PC-9 (cell line): ENCODE measurements at places on chromosomes 5 and 9. TPM values are rescaled to one million over a fixed set of nuclear protein-coding genes. Genes with fewer than 3 reads are reported as not detected.

The TLN1 gene
- 101 and 114 TPM in 2 replicates for total RNA-seq

The KIAA0825 gene
- total RNA-seq: 0.93 and 1.9 TPM in 2 replicates

GRCh38 chr9:114202849-114203248 is 47.5 kb downstream of the COL27A1 start:
- no peaks in the 10 kb centered on the region for H3K36me3 ChIP-seq
- H3K27ac ChIP-seq: no peak overlapping the region
- H3K4me1 ChIP-seq: no peaks in the 10 kb centered on the region
- peaks cover 6% of the 10 kb centered on the region for H3K27me3 ChIP-seq
- no peak overlapping the region for H3K4me3 ChIP-seq

GRCh38 chr5:37492778-37493555 is 113.8 kb downstream of the WDR70 start:
- no peak overlapping the region for H3K27ac ChIP-seq
- H3K4me1 ChIP-seq: peaks cover 15% of the 10 kb centered on the region
- no peak for DNase-seq
- 0 out of 2 replicates have a peak, but pooled peaks cover 2% of the 10 kb centered on the region for H3K36me3 ChIP-seq

DNA sequence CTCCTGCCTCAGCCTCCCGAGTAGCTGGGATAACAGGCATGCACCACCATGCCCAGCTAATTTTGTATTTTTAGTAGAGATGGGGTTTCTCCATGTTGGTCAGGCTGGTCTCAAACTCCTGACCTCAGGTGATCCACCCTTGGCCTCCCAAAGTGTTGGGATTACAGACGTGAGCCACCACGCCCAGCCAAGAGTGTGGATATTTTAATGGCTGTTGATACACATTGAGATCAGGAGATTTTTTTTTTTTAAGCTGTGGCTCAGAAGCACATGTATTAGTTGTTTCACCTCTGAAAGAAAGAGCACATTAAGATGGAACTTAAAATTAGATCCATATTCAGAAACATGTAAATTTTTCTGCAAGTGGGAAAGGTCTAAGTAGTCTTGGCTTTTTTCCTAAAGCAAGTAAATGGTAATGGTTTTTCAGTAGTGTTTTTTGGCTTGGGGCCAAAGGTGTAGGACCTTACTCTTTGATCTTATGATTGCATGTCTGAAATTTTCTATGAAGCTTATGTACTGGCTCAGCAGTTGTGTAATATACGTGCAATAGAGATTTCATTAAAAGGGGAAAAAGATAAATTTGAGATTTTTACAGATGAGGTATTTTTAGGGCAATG is 9.9 kb downstream of the RBM27 start:
- no peak overlapping the region for H3K4me3 ChIP-seq
- H3K36me3 ChIP-seq: no peaks in the 10 kb centered on the region
- no peak for DNase-seq
- no peaks in the 10 kb centered on the region for H3K4me1 ChIP-seq
- H3K27me3 ChIP-seq: no peaks in the 10 kb centered on the region

DNA sequence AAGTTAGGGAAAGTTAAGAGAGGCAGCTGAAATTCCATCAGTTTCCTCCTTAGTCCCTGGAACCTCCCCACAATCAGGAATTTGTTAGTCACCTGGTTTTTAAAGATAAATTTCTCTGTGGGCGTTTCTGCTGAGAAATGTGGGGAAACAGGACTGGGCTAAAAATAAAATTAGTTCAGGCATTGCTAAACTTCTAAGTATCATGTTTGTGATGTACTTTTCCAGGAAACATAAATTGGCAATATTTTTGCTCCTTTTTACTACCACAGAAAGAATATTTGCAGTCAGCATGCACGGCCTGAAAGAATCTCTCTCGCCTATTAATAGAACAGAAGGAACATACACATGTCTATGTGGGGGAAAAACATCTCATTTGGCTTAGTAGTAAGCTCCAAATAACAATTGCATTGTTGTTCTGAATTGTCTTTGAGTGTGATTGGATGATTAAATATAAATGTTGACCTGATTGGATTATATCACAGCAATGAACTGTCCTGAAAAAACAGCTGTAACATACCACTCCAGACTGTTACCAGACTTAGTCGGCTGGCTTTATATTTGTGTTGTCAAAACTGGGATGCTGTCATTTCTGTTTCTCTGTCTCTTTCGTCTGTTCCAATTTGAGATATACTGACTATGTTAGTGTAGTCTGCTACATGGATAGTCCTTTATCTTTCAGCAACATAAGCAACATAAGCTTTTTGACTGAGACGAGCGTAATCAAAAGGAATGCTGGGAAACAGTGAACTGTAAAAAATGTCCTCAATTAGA is 12.9 kb downstream of the TJP2 start:
- peak; percentile 36 for DNase-seq
- peaks cover 8% of the 10 kb centered on the region; the same call in 1 of the 2 replicates for H3K36me3 ChIP-seq
- H3K4me1 ChIP-seq: peaks cover 65% of the 10 kb centered on the region
- no peaks in the 10 kb centered on the region for H3K27me3 ChIP-seq
- peak overlapping the region; percentile 38 for H3K4me3 ChIP-seq
